ENCODE measurements at places on chromosomes 5 and 9. TPM values are rescaled to one million over a fixed set of nuclear protein-coding genes. Genes with fewer than 3 reads are reported as not detected.

Gene KIF24
- total RNA-seq: 7.3 TPM

Gene BBLN
- total RNA-seq: 47.5 TPM

Gene PCDH12
- total RNA-seq: 1.1 TPM

Gene NUTM2G
- total RNA-seq: not detected

Gene FABP6
- total RNA-seq: not detected

Gene SH3GL2
- total RNA-seq: 1.1 TPM

DNA sequence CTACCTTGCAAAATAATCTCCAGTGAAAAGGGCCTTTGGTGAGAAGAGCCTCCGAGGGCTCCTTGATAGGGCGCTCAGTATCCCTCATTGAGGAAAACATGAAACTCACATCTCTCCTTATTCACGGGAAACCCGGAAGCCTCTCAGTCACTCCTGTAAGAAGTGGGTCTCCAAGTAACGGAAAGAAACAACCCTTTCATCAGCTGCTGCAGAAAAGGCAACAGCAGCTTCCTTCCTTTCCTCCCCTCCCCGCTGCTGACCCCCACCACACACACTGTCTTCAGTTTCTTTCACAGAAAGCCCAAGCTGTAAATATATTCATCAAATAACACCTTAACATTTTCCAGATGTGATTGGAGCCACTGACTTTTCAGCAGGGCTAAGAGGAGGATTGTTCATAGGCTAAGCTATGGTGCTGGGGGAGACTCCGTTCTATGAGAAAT lies 81.4 kb downstream of the C9orf152 start:
- no peak for DNase-seq

- peak; percentile 45 for DNase-seq
These were observed 32.7 kb upstream of the SPARC start for GRCh38 chr5:151719228-151720000.

- no peak for DNase-seq
These were observed 323.8 kb upstream of the WWC1 start for GRCh38 chr5:167967494-167968177.

- no peak for DNase-seq
These were observed 677.0 kb downstream of the TAF11L14 start for GRCh38 chr5:18311266-18311665.

DNA sequence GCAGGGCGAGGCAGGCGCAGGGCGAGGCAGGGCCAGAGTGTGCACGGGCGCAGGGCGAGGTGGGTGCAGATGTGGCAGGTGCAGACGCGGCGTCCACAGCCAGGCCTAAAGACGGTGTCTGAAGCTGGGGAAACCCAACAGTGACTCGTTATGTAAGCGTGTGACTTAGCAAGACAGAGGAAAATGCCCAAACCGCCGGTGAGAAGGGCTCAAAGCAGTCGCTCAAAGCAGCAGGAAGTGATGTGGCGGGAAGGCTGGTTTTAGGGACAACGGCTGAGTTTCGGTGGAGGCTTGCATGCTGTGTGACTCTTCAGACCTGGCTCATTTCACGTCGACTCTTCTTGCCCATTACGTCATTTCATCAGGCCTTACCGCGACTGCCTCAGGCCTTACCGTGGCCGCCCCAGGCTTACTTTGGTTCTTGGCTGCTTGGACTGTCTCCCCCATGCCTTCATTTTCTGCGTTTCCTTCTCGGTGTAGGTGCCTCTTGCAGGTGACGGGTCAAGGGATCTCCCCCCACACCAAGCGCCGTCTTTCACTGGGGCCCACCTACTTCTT lies 50.5 kb upstream of the EXOC3 start:
- peak; percentile 16 for DNase-seq

DNA sequence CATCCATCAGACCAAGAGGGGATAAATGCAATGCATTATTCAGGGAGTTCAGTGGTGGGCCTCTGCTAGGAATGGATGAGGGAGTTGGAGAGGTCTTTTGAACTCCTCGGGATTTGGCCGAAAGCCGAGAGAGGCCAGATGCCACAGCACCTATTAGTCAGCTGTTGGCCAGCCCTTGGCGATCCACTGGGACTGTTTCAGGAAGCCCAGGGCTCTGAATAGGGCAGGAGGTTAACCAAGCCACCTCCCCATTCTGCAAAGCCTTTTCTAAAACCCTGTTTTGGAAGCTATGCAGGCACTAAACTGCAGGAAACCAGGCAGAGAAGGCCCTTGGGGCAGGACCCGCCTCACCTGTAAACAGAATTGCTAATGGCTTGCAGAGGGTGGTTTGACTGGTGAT lies 37.8 kb downstream of the ASTN2 start:
- no peak for DNase-seq

- DNase-seq: no peak
These were observed 17.1 kb downstream of the FCN2 start for GRCh38 chr9:134897584-134898170.

GRCh38 chr5:95808013-95808685 lies 14.4 kb downstream of the GLRX start:
- DNase-seq: peak; percentile 87

- DNase-seq: no peak
These were observed 39.5 kb upstream of the PSD2 start for GRCh38 chr5:139755892-139756671.

DNA sequence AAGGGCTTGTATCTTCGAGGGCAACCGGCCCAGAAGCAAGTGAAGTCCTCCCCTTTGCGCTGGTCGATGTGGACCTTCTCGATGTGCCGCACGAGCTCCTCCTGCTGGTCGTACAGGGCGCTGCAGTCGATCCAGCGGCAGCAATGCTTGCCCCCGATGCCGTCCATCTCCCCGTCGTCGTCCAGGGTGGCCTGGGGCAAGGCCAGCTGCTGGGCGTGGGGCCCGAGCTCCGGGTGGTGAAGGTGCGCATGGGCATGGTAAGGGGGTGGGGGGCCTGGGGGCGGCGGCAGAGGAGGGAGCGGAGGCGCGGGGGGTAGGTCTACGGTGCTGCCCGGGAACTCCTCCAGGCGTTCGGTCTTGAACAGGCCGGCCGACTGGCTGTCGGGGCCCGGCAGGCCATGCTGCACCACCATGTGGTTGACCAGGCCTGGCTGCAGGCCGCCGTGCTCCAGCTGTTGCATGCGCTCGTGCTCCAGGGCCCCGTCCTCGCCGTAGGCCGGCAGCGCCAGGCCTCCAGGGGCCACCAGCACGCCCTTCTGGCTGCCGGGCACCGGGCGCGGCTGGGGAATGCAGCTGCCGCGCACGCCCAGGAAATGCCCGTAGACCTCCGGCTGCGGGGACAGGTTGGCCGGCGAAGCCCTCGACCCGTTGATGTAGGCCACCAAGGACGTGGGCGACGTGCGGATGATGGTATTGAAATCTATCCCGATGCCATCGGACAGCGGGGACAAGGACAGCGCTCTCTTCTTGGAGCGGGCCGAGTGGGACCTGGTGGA lies 181.8 kb downstream of the GLIS3 start:
- peak; percentile 38 for DNase-seq
